ENCODE measurements at places on chromosomes 7 and 10.

- no peak for DNase-seq
Observed at GRCh38 chr10:4202938-4203337, 417.9 kb upstream of the KLF6 start.

GRCh38 chr7:94403546-94403945 is 8.9 kb downstream of the COL1A2 start:
- DNase-seq, result no peak

GRCh38 chr10:91707236-91707635 is 74.4 kb upstream of the PPP1R3C start:
- DNase-seq, result no peak

- DNase-seq, result no peak
Observed at GRCh38 chr7:123612024-123612423, 10.4 kb downstream of the ASB15 start.

DNA sequence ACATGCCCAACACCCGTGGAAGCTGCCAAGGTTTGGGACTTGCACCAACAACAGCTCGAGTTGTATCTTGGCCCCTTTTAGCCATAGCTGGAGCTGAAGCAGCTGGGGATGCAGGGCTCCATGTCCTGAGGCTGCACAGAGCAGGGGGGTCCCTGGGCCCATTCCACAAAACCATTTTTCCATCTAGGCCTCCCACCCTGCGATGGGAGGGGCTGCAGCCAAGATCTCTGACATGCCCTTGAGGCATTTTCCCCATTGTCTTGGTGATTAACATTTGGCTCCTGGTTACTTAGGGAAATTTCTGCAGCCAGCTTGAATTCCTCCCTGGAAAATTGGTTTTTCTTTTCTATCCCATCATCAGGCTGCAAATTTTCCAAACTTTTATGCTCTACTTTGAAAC is 637.8 kb upstream of the VSTM2A start:
- DNase-seq, result no peak

- DNase-seq, result peak; percentile 48
Observed at GRCh38 chr7:155190688-155191087, 107.0 kb upstream of the INSIG1 start.

DNA sequence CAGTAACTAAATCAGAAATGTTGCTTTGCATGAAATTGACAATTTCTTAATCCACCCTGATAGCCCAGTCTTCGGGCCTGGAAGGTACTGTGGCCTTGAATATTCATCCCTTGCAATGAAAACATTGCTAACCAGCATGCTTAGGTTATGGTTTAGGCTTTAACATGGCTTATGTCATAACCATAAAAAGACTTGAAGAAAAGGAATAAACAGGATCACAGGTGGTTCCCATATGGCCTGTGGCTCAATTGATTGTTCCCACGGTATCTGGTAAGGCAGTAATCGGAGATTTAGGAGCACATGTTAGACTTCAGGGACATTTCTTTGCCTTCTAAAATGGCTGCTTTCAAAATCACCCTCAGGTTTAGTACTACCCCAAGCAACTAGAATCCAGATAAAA is 139.5 kb downstream of the ST7 start:
- DNase-seq, result no peak

DNA sequence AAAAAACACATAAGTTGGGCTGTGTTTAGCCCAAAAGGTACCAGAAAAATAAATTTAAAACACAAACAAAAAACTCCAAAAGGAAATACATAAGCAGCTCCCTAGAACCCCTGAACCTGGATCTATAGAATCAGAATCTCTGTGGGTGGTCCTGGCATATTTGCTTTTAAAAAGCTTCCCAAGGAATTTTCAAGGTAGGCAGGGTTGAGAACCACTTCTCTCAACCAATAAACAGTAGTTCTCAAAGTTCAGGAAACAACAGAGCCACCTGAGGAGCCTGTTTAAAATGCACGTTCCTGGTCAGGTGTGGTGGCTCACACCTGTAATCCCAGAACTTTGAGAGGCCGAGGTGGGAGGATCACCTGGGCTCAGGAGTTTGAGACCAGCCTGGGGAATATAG is 12.5 kb downstream of the ATXN7L1 start:
- DNase-seq, result no peak

- peak; percentile 11 for DNase-seq
Observed at GRCh38 chr10:119030421-119031250, 1.1 kb downstream of the NANOS1 start.

DNA sequence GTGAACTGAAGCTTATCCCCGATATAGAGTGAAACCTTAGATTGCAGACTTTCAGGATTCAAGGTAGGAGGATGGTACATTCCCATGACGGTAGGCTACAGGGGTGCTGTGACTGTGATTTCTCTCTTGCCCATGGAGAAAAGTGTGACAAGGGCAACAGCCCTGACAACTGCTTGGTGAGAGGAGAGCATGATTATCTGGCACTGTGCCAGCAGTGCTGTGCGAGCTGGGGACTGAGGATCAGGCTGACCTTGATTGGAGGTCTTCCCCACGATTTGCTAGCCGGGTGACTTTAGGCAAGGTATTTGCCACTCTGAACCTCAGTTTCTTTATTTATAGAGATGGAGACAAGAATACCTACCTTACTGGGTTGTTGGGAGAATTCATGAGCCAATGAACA is 229.5 kb downstream of the PTEN start:
- DNase-seq, result no peak

DNA sequence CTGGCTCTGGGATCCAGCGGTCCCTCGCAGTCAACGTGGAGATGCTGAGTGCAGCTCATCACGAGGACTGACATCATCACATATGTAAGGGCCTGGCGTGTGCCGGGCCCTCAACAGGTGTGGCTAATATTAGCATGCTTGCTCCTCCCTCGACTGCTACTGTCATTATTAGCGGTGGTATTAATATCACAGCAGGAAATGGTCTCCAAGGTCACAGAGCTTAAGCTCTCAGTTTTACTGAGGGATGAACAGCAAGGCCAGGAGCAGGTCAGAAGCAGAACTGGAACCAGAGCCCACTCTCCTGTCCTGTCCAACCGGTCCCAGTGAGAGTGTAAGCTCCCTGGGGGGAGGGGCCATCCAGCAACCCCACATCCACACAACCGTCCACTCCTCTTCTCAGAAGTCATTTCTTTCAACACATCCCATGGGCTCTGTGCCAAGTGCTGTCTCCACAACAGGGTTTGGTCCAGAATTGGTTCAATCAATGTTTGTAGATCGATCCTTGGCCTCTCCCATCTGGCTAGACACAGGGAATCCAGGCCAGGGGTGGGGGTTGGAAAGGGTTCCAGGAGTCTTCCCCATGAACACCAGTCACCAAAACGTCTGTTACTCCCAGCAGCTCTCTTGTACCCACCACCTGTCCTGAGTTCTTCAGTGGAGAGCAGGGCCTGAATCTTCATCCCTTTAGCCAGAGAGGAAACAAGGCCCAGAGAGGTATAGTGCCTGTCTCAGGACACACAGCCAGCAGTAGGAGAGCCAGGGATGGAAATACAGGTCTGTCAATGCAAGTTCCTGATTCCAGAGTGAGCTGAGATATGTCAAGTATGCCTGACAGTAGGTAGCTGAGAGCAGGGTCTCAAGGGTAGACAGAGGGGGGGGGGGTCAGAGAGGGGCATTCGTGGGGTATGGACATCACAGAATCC is 45.3 kb upstream of the ZMIZ1 start:
- DNase-seq, result no peak

- DNase-seq, result no peak
Observed at GRCh38 chr10:58444321-58444720, 59.1 kb downstream of the TFAM start.

DNA sequence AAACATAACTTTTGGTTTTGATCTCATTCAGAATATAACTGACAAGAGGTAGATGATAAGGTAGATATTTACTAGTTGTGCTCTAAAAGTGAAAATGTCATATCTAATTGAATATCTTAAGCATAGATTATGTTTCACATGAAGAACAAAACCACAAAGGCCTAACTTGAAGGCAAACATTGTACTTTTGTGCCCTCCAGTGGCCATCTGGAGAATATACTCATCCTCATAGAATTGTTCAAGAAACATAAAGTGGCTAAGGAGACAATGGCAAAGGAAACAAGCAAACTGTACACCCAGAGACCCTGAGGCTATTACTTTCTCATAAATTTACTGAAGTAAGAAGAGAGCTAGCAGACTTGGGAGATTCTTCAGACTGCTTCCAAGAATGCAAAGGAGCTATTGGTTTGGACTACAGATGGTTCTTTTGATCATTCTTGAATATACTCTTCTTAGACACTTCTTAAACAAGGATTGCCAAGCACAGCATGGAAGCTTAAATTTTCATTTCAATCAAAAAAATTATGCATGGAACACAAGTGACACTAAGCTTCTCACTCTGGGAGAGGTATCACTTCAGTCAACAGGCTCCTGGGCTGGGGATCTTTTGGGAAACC is 98.2 kb upstream of the DKK1 start:
- DNase-seq, result no peak

DNA sequence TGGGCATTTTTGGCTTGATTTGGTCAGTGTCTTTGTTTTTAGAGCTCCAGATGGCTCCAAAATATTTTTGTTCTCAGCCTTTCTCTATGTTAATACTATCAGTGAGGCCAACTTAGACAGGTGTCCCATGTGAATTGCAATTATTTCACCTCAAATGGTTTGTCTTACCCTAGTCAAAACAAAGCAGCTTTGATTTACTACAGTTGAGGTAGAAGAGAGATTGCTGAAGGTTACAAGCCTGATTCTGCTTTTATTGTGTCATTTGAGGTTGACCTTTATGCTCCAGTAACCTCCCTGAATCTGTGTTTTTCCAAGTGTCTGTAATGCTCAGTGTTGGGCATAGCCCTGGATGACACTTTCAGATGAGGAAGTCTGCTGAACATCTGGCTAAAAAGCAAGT is 882.9 kb downstream of the NRG3 start:
- DNase-seq, result no peak

DNA sequence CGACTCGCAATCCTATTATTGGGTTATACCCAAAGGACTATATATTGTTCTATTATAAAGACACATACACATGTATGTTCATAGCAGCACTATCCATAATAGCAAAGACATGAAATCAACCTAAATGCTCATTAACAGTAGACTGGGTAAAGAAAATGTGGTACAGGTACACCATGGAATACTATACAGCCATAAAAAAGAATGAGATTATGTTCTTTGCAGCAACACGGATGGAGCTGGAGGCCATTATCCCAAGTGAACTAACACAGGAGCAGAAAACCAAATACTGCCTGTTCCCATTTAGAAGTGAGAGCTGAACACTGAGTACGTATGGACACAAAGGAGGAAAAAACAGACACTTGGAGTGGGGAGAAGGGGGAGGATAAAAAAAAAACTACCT is 536.8 kb upstream of the DPP6 start:
- no peak for DNase-seq

GRCh38 chr7:154743206-154743605 is 259.7 kb downstream of the PAXIP1 start:
- DNase-seq, result no peak

DNA sequence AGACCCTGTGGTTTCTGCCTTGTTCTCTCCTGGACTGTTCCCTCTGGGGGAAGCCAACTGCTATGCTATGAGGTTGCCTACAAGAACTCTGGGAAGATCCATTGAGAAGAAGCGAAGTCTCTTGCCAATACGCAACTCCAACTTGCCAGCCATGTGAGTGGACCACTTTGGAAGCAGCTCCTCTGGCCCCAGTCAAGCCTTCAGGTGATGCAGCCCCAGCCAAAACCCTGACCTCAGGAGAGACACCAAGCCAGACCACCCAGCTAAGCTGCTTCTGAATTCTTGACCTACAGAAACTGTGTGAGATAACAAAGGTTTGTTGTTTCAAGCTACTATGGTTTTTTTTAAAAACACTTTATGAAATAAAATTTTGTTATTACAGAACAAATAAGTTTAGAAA is 20.2 kb upstream of the MYL7 start:
- DNase-seq, result no peak

DNA sequence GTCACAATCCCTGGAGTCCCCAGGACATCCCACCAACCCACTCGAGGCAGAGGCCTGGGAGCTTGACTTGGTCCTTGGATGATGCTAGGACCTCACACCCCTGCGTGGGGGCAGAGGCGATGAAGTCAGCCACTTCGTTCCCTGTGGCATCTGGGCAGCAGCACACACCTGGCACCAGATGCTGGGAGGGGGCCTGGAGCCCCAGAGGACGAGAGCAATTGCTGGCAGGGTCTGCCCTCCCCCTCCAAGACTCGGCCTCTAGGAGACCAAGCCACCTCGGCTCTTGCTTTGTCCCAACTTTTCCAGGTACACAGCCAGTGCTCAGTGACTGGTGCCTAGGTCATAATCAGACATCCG is 39.1 kb downstream of the DPYSL4 start:
- DNase-seq, result no peak

DNA sequence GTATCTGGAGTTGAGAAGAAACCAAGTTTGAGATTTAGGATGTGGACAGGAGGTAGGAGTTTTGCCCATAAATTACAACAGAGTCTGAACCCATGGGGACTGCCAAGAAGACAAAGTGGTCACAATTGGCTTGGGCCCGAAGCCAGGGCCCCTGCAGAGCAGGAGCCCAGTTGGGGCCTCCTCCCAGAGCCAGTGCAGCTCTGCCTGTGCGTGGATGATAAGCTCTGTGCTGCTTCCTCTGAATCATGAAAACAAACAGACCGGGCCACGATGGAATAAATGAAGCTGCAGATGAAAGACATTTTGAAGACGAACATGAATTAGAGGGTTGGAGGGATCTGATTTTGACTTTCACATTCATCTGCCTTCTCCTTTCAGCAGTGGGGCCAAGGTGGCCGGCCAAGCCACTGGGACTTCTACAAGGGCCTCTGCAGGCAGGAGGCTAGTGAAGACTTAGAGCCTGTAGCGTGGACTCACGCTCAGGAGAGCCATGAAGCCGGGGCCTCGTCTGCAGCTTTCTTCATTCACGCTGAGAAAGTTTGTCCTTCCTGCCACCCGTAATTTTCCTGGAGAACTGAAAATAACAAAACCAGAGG is 156.8 kb upstream of the LYZL1 start:
- no peak for DNase-seq

- no peak for DNase-seq
Observed at GRCh38 chr7:143323653-143324052, 7.7 kb downstream of the CLCN1 start.
